Foreskin fibroblast (primary cell): ENCODE measurements at places on chromosomes 5 and 9.

- peak; percentile 26 for DNase-seq
Observed at GRCh38 chr5:43192558-43193180, 644 bp downstream of the NIM1K start.

GRCh38 chr9:105855987-105856386, 161.6 kb downstream of the TMEM38B start:
- no peak for DNase-seq

- no peak for DNase-seq
Observed at GRCh38 chr9:136773386-136774044, 9.2 kb upstream of the LCN15 start.

- DNase-seq = peak; percentile 84
Observed at GRCh38 chr5:55407059-55407684, 99.4 kb downstream of the MTREX start.

DNA sequence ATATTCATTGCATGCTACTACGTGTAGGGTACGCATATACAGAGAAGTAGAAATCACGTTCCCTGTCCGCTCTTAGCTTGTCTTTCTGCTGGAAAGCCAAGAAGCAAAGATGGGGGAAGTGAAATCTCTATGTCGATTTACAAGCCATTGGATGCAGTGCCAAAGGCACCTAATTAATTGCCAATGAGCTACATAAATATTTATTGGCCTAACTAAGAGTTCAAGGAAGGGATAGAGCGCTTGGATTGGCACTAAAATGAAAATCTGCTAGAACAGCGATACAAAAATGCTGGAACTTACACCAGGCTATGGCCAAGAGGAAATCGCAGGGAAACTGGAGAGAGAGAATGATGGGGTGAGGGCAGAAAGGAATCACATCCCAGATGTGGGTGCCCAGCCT, 10.8 kb downstream of the SMIM23 start:
- no peak for DNase-seq

DNA sequence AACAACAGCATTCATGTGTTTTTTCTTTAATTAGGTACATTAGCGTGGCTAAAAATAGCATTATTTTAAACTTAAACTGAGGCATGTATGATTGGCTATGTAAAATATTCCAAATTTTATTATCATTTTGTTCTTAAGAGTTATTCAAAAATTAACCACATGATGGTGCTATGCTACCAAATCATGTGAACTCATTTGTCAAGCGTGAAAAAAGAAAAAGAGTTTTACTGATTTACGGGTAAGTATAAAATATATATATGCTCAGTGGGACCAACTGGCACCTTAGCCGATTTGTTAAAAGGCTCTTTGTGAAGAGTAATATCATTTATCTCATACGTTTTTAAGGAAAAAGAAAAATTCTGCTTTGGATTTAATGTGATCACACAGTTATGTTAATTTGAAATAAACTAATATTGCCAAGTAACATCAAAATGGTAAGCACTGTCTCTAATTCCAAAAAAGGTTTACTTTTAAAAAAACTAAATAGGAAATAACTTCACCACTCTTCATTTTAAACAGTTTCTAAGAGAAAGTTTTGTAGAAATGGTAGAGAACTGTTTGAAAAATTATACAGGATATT, 1042.3 kb downstream of the CDH12 start:
- no peak for DNase-seq

DNA sequence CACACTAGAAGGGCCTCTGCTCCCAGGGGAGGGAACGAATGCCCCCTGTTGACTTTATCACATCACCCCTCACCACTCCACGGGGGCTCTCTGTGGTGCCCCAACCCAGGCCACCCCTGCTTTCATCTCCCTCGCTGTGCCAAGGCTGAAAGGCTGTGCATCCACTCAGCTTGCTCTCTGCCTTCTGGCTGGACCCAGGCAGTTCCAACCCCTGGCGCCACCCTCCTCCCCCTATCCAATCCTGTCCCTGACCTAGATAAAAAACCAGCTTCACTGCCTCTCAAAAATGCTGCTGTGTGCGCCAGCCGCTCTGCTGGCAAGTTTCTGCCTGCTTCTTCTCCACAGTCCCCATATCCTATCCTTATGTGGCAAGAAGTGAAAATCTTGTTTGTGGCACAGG, 22.4 kb upstream of the CORO2A start:
- DNase-seq = no peak

DNA sequence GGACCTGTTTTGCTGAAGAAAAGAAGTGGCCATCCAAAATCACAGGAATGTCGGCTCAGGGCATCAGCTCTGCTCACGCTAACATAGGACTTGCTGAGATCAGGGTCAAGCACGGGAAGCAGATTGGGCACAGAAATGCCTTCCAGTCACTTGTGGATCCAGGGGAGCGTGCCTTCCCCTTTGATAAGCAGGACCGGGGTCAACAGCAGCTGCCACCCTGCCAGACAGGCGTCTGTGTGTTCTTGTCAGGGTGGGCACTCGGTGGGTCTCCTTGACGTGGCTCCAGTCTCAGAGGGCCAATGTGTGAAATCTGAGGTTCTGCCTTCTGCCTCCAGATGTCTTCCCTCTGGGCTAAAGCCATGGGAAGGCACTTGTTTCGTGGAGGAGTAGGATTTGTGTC, 313.7 kb upstream of the IRX4 start:
- DNase-seq = no peak

DNA sequence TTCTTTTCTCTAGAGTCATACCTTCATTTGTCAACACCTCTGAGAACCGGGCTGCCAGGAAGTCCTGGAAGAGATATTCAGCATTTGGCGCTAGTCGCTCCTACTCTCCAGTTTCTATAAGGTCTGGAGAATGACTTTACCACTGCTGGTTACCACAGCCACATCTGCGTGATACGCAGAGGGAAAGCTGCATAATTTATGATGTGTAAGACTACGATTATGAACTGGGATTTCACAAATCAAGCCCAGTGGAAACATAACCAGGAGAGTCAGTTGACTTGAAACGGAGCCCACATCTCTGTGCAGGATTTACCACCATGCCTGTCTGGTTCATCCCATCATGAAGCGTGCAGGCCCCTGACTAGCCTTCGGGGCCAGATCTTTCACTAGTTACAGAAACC, 72.6 kb downstream of the FGF1 start:
- no peak for DNase-seq

DNA sequence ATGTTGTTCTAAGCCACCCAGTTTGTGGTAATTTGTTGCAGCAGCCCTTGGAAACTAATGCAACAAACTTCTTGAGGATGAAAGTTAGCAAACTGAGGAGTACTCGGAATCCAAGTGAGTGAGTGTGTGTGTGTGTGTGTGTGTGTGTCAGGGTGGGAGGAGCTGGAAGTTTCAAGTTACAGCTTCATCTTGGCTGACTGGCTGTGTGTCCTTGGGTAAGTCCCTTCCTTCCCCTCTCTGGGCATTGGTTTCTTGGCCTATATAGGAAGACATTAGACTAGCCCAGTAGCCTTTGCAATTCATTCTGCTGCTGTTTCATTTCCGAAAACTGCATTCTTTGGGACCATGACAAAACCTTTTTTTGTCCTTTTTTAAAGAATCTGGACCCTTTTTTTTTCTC, 157.2 kb downstream of the MELK start:
- no peak for DNase-seq

DNA sequence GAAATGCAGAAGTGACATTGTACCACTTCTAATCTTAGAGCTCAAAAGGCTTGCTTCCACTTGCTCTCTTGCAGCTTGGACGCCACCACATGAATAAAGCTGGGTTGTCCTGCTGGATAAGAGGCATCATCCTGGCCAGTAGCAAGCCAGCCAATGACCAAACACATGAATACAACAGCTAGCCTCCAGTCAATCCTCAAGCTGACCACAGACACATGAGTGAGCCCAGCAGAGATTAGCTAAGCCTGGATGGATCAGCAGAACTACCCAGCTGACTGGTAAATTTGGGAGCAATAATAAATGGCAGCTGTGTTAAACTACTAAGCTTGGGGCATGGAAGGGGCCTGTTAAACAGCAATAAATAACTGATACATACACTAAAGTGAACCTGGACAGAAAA, 121.1 kb upstream of the SLC12A2 start:
- no peak for DNase-seq

DNA sequence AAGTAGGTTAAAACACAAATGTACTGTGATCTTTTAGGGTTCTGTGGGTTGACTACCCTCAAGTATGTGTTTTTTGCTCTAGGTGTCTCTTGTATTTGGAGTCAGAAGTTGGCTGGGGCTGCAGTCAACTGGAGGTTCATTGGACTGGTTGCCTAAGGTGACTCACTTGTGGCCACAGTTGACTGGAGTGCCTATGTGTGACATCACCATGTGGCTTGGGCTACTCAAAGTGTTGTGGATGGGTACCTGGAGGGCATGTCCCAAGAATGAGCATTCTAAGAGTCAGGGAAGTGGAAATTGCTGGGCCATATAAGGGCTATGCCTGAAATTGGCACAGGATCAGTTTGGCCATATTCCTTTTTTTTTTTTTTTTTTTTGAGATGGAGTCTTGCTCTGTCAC, 27.4 kb downstream of the SNX30 start:
- DNase-seq = peak; percentile 26

DNA sequence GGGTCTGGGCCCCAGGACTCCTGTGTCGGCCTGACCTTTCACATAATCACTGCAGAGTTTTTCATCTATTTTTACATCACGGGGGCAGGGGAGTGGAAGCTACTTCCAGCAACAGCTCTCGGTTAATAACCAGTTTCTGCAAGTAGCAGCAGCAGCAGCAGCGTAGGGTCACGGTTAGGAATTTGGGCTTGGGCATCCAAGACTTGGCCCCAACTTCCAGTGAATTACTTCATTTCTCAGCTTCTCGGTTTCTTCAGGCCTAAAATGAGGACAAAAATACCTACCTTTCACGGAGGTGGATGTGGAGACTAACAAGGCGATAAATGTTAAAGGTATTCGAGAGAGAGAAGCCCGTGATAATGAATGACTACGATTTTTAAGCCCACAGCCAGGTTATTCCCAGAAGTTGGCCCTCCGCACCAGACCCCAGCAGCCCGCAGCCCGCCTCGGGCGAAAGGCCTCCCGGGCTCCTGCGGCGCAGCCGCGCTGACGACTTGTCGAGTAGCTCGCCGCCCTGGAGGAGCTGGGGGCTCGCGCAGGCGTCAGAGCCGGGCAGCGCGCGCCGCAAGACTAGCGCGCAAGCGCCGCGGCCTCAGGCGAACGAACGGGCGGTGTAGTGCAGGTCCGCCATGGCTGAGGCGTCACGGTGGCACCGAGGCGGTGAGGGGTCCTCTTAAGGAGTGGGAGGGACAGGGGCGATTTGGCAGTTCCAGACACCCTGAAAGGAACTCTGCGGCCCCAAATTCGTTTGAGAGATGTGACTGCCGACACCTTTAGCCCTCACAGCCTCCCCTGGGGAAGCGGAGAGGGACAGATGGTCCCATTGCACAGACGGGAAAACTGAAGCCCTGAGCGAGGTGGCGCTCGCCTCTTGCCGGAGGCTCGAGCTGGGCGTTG, at the start of gene PKD2L2:
TSS of gene PKD2L2 (plus strand) at position 595 of the 897 bp plus-strand sequence. CDS start at position 630, 35 bp downstream.
- peak; percentile 79 for DNase-seq
